ENCODE measurements at places on chromosomes 1 and 21.

- no peak for DNase-seq
- no peak overlapping the region for H3K27ac ChIP-seq
- no peak overlapping the region for H3K4me3 ChIP-seq
- H3K27me3 ChIP-seq = no peaks in the 10 kb centered on the region
Measured at GRCh38 chr1:104456724-104457123, 707.0 kb downstream of the AMY1C start.

DNA sequence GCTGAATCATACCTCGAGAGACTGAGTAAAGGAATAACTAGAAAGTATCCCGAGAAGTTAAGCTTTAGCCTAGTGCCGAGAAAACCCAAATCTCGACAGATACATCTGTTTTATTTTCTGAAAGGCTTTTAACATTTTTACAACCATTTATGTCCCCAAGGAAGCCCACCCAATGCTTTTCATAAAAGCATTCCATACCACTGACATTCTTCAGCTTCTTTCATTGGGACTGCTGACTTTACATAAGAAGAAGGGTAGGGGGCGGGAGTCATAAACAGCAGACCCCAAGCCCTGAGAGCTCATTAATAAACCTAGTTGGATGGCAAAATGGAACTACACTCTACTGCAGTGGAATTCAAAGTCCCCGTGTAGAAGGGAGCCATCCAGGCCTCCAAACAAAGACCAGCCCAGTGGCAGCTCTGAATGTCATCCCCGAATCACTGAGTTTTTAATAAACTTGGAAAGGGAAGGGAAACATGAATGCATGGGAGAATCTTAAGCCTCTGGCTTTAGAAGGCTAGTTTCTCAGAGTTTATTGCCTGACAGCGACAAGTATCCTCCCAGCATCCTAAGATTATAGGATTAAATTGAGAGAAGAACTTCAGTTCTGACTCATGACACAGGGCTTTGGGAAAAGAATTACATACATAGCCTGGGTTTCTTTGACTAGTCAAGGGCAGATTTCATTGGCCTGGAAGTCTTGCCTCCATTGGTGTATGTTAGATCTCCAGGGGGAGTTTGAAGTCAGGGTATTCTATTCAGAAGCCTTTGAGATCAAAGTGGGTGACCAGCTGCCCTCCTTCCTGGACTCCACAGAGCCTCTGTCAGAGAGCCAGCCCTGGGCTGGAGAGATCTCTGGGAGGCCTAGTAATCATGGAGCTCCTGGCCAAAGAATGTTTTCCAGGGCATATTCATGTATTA lies 3.7 kb downstream of the ATF3 start:
- H3K27ac ChIP-seq = no peak overlapping the region
- no peak overlapping the region for H3K4me3 ChIP-seq

DNA sequence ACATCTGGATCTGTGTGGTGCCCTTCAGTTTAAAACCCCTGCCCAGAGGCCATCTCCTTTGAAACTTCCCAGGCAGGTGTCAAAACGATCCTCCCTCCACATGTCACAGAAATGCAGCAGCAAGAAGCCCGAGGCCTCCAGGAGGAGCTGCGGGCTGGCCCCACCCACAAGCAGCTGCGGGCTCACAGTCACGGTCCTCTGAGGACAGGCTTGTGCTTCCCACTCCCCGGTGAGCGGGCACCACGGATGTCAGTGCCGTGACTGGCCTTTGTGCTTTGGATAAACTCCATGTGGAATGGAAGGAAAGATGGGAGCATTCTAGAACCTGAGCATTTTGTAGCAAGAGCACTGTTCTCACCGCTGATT lies 65.8 kb downstream of the SIK1 start:
- H3K4me3 ChIP-seq = no peak overlapping the region
- peak overlapping the region; percentile 93 for H3K27ac ChIP-seq
- H3K36me3 ChIP-seq = no peaks in the 10 kb centered on the region
- peaks cover 23% of the 10 kb centered on the region for H3K4me1 ChIP-seq
- peak; percentile 51 for DNase-seq

GRCh38 chr1:35809114-35810095 lies 1.6 kb downstream of the AGO4 start:
- H3K27ac ChIP-seq = no peak overlapping the region
- H3K27me3 ChIP-seq = no peaks in the 10 kb centered on the region
- H3K36me3 ChIP-seq = no peaks in the 10 kb centered on the region
- peak overlapping the region; percentile 77 for H3K4me3 ChIP-seq

- H3K27ac ChIP-seq = peak overlapping the region; percentile 71
- peaks cover 43% of the 10 kb centered on the region for H3K4me1 ChIP-seq
- no peak for DNase-seq
- H3K36me3 ChIP-seq = peaks cover 46% of the 10 kb centered on the region
- H3K4me3 ChIP-seq = peak overlapping the region; percentile 100
- H3K27me3 ChIP-seq = no peaks in the 10 kb centered on the region
Measured at GRCh38 chr1:204407295-204407971, 4.2 kb downstream of the PPP1R15B start.

GRCh38 chr1:30700528-30701257 lies 22.7 kb downstream of the MATN1 start:
- no peak overlapping the region for H3K27ac ChIP-seq
- no peaks in the 10 kb centered on the region for H3K36me3 ChIP-seq
- no peak overlapping the region for H3K4me3 ChIP-seq
- H3K4me1 ChIP-seq = no peaks in the 10 kb centered on the region
- no peak for DNase-seq

DNA sequence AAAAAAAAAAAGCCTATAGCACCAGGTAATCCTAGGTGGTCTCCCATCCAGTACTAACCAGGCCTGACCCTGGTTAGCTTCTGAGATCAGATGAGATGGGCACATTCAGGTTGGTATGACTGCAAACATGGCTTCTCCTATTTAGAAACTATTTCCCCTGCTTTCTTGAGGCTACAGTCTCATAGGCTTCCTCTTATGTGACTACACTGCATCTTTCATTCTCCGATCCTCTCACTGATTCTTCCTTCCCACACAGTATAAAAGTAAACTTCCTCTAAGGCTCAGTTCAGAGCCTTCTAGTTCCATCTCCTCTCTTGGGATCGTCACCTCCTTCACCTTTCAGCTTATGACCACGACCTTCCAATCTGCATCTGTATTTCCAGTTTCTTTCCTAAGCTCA lies 30.4 kb upstream of the RNF2 start:
- no peak overlapping the region for H3K27ac ChIP-seq
- H3K27me3 ChIP-seq = no peaks in the 10 kb centered on the region
- DNase-seq = no peak

- no peaks in the 10 kb centered on the region for H3K27me3 ChIP-seq
- DNase-seq = no peak
- H3K4me1 ChIP-seq = no peaks in the 10 kb centered on the region
- H3K36me3 ChIP-seq = no peaks in the 10 kb centered on the region
- H3K27ac ChIP-seq = no peak overlapping the region
- H3K4me3 ChIP-seq = no peak overlapping the region
Measured at GRCh38 chr1:192252776-192253175, 64.0 kb upstream of the RGS21 start.

DNA sequence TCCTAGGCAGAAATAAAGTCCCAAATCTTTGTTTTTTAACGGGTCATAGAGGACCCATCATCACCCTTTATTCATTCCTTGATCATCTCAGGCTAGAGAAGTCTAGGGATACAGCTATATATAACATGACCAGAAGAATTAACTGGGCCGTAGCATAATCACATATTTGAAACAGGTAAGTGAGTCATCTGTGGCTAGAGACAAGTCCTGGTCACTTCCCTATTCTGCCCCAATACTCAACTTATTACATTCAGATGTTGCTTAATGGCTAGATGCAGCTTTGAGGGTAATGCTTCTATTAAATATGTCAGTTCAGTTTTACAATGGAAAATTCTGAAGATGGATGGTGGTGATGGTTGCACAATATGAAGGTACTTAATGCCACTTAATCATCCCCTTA lies 47.0 kb downstream of the EXO1 start:
- H3K4me3 ChIP-seq = no peak overlapping the region
- H3K27me3 ChIP-seq = no peaks in the 10 kb centered on the region
- H3K36me3 ChIP-seq = no peaks in the 10 kb centered on the region
- no peaks in the 10 kb centered on the region for H3K4me1 ChIP-seq

GRCh38 chr1:88751714-88752113 lies 67.6 kb downstream of the PKN2 start:
- H3K4me3 ChIP-seq = no peak overlapping the region
- peaks cover 4% of the 10 kb centered on the region for H3K36me3 ChIP-seq
- no peak for DNase-seq
- H3K4me1 ChIP-seq = no peaks in the 10 kb centered on the region
- H3K27me3 ChIP-seq = no peaks in the 10 kb centered on the region

DNA sequence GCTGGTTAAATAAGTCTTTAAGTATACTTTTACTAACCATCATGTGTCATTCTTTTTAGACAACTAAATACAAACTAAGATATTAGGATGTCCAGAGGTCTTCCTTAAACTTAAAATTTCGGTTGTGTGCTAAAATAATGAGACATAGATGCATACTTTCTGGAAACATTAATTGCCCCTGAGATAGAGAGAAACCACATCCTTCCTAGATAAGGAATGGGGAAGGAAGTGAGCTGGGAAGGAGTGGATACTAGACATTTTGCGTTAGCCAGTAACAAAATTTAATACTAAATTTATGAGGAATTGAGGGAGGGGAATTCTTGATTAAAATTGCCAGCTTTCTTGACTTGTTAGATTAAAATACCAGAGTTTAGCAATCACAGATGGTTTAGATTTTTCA lies 37.1 kb upstream of the PTGS2 start:
- H3K36me3 ChIP-seq = no peaks in the 10 kb centered on the region
- no peaks in the 10 kb centered on the region for H3K4me1 ChIP-seq
- no peak for DNase-seq

DNA sequence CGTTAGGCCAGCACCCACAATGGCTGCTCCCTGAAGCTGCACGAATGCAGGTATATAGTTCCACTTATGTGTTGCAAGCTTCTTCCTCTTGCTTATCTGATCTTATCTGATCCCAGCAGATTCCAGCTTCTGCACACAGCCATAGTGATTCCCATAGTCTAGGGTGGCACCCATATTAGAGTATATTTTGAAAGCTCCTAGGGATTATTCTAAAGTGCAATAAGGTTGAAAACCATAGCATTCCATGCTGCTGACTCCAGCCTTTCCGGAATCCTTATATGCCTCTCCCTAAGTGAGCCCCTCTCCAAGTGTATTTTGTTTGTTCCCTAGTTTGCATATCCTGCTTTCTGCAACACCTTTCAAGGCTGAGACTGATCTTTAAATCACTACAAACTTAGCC lies 432.0 kb downstream of the SETD4 start:
- DNase-seq = no peak
- no peaks in the 10 kb centered on the region for H3K36me3 ChIP-seq
- no peak overlapping the region for H3K4me3 ChIP-seq
- H3K27ac ChIP-seq = no peak overlapping the region

- H3K4me1 ChIP-seq = no peaks in the 10 kb centered on the region
- no peaks in the 10 kb centered on the region for H3K27me3 ChIP-seq
- no peak overlapping the region for H3K27ac ChIP-seq
- no peak for DNase-seq
- H3K36me3 ChIP-seq = no peaks in the 10 kb centered on the region
Measured at GRCh38 chr1:21921100-21921875, 15.8 kb downstream of the HSPG2 start.

DNA sequence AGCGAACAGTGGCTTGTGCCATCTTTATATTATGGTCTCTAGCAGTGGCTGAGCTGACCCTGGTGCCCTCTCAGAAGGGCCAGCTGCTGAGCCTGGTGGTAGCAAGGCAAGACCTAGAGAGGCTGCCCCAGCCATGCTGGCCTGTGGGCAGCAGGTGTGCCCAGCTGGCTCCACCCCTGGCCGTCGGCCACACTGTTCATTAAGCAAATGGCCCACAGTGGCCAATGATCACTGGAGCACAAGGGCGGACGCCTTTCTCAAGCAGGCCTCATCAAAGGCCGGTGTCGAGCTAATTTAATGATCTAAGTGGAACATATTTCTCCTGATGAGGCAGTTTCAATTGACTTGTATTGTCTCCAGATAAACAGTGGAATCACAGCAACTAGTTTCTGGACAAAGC lies 89.4 kb downstream of the GRIK3 start:
- H3K4me3 ChIP-seq = no peak overlapping the region
- no peaks in the 10 kb centered on the region for H3K36me3 ChIP-seq
- no peaks in the 10 kb centered on the region for H3K4me1 ChIP-seq
- DNase-seq = no peak
- no peak overlapping the region for H3K27ac ChIP-seq
- H3K27me3 ChIP-seq = no peaks in the 10 kb centered on the region

- H3K36me3 ChIP-seq = no peaks in the 10 kb centered on the region
- peaks cover 3% of the 10 kb centered on the region for H3K4me1 ChIP-seq
- DNase-seq = no peak
- no peak overlapping the region for H3K27ac ChIP-seq
- H3K4me3 ChIP-seq = no peak overlapping the region
Measured at GRCh38 chr21:33313183-33313582, 11.6 kb upstream of the IFNAR1 start.

GRCh38 chr21:24163539-24163938 lies 1443.7 kb downstream of the MRPL39 start:
- H3K27me3 ChIP-seq = no peaks in the 10 kb centered on the region
- H3K36me3 ChIP-seq = no peaks in the 10 kb centered on the region
- DNase-seq = no peak
- no peak overlapping the region for H3K27ac ChIP-seq
- no peak overlapping the region for H3K4me3 ChIP-seq
- no peaks in the 10 kb centered on the region for H3K4me1 ChIP-seq

DNA sequence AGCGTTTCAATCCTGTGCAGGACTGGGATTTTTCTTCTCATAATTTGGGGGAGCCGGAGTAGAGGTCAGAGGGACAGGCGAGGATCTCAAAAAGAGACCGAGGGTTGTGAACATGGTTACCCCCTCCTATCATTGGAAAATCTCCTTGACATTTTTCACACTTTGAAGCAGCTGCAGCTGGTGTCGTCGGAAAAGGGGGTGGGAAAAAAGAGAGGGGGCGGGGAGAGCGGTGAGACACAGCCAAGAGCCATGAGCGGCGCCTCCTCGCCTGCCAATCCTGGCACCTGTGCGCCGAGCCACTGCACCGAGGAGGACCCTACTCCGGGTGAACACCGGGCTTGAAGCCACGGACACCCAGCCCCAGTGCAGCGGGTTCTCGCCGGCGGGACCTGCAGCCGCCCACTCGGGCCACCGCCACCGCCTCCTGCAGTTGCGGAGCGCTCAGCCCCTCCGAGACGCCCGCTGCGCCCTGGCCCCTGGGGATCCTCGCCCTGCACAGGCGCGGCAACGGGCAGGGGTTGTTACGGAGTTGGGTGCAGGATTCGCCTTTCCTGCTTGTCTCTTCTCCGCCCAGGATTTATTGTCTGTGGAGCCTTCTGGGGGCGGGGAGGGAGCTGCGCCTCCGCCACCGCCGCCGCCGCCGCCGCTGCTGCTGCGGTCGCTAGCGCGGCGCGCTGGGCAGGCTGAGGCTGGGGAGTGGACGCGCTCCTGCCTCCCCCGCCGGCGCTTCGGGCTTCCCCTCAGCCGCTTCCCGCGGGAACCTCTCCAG lies at the start of gene LRRC7:
Gene LRRC7 (plus strand): TSS at position 271 of the 769 bp plus-strand sequence. CDS start 718 bp downstream, outside the sequence.
- H3K27me3 ChIP-seq = peaks cover 2% of the 10 kb centered on the region
- no peaks in the 10 kb centered on the region for H3K4me1 ChIP-seq
- H3K4me3 ChIP-seq = no peak within 1 kb of the TSS
- H3K27ac ChIP-seq = no peak within 1 kb of the TSS

- no peaks in the 10 kb centered on the region for H3K27me3 ChIP-seq
- H3K36me3 ChIP-seq = no peaks in the 10 kb centered on the region
- DNase-seq = no peak
- no peak overlapping the region for H3K4me3 ChIP-seq
- no peaks in the 10 kb centered on the region for H3K4me1 ChIP-seq
- H3K27ac ChIP-seq = no peak overlapping the region
Measured at GRCh38 chr1:36707221-36707620, 224.5 kb upstream of the CSF3R start.

GRCh38 chr1:97427371-97427770 lies 493.5 kb downstream of the DPYD start:
- no peaks in the 10 kb centered on the region for H3K27me3 ChIP-seq
- DNase-seq = no peak
- no peak overlapping the region for H3K27ac ChIP-seq
- H3K4me3 ChIP-seq = no peak overlapping the region
